ENCODE measurements at places on chromosomes 1 and 21.

DNA sequence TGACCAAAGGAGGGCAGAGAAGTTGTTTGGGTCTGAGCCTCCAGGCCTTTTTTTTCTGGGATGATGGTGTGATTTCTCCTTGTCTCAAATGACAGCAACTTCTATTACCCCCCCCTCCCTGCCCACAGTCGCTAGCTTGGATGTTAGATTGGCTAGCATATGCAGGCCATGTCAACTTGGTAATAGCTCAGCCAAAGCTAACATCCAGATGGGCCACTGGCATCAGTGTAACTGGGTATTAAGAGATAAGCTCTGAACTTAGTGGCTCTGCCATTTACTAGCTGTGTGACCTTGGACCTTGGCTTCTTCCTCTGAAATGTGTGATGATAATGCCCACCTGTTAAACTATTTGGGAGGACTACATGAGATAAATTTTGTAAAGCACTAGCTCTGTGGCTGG is 86.9 kb upstream of the TSPAN2 start:
- DNase-seq = no peak

DNA sequence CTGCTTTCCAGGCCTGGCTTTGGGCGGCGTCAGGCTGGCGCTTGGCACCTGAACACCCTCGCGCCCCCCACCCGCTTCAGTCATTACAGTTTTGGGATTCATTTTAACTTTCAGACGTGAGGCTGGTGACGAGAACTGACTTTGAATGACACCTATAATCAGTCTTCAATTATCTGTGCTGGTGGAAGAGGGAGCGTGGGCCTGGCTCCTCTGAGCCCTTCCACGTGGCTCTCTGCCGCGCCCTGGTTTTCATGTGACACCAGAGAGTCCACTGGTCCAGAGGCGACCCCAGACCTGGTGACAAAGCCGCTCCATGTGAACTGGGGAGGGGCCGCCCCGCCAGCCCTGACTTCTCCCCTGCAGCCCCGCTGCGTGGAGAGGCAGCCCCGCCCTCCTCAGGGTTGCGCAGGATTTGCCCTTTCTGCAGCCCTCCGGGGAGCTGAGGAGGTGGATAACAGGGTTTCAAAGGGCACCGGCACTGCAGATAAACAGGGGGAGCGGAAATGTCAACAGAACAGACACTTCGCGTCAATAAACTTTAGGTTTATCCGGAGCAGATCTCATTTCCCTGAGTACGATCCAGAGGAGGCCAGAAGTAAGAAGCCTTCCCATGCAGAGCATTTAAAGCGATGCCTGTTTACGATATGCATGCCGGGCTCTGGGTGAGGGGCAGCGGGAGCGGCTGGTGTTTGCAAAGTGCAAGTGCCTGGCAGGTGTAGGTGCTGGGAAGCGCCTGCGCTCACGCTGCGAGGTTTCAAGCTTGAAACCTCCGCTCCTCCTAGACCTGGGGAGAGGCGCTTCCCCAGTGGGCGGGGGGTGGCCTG is 56.4 kb downstream of the AJAP1 start:
- no peak for DNase-seq

DNA sequence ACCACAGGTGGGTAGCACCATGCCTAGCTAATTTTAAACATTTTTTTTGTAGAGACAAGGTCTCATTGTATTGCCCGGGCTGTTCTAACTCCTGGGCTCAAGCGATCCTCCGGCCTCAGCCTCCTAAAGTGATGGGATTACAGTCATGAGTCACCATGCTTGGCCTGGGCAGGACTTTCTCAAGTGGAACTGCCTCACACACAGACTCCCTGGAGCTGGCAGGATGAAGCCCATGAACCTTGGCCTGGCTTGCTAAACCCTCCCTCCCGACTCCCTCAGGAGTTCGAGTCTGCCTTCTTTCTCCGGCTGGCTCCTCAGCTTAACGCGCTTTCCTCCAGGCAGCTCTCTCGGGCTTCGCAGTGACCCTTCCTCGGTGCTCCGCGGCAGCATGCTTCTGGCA is 7.7 kb upstream of the ECE1 start:
- DNase-seq = no peak

DNA sequence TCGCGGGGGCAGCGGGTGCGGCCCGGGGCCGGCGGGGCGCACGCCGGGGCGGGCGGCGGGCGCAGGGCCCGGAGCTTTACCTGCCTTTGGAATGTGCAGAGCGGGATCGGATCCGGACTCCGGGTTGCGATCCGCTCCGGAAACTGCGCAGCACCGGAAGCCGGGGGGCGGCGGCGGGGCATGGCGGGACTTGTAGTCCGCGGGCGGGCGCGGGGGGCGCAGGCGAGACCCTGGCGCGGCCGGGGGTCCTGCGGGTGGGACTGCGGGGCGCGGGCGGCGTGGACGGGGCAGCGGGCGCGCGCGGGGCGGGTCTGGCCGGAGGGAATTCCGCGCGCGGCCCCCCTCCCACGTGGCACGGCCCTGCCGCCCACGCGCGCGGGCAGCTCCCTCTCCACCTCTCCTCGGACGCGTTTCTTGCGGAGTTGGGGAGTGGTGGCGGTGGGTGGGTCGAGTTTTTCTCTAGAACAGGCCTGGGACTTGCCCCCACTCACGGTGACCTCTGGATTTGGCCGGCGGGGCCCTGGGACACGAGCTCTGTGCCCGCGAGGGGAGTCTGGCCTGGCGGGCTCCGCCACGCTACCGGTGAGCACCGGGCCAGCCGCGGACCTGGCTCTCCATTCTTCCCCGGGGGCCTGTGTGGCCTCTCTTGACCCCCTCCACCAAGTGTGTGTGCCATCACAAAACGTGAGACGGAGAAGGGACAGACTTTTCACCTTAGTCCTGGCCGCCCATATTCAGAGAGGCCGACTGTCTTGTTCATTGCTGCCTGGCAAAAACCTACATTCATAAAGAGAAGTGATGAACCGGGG is at the start of gene PRDM15:
PRDM15 (minus strand) TSS at position 155 of the 809 bp plus-strand sequence. CDS start 18,981 bp downstream, outside the sequence.
- peak; percentile 70 for DNase-seq

DNA sequence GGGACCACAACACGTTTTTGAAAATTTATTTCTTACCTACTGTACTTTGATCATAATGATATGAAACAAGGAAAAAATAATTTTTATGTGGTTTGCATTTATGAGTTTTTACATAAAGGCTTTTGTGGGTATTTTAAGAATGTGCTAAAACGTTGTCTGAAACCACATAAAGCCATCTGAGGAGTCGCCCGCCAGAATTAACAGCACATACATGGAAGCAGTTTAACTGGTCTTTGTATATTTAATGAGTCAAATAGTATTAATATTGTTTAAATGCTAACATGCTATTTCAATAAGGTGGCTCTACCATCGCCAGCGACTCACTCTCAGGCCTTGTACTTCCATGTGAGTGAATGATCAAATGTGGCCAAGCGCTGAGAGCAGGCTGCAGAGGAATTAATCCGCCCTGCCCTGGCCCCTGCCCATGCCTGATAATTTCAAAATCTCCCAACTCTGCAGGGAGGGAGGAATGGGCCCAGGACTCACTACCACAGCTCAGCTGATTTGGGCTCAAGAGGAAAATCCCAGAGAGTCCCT is 49.6 kb downstream of the SLC66A1 start:
- DNase-seq = no peak

- no peak for DNase-seq
These were observed 201.4 kb upstream of the SNX7 start for GRCh38 chr1:98460136-98460535.

DNA sequence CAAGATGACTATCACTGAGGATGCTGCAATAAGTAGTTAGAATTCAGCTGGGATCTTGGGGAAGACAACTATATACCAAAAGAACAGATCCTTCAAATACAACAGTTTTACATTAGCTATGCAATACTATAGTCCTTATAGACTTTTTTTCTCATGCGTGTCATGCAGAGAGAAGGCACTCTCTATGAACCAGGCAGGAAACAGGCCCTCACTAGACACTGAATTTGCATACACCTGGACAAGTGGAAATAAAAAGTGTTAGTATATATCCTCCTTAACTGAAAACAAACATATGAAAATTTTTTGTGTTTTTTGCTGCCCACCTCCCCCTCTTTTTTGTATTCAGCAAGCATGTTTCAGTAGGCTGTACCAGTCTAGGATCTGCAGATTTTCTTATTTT is 29.9 kb downstream of the TMCO1 start:
- DNase-seq = no peak

GRCh38 chr1:110187139-110187890 is 22.8 kb upstream of the KCNC4 start:
- no peak for DNase-seq

DNA sequence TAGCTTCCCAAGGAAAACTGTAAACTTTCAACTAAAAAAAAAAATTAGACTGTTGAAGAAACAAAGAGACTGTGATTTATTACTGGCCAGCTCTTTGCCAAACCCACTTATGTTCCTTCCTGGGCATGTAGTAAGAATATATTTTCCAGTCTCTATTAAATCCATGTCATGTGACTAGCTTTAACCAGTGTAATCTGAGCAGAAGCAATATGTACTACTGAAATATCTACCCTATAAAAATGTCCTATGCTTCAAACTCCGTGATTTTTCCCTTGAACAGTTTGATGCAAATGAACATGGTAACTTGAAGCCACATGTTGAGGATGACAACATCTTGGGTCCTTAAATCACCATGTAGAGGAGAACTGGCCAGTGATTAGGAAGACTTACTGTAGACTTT is 144.5 kb downstream of the NTMT2 start:
- DNase-seq = no peak

- DNase-seq = no peak
These were observed 960 bp downstream of the MX2 start for GRCh38 chr21:41362605-41363369.

GRCh38 chr1:77668924-77669449 is 13.5 kb downstream of the ZZZ3 start:
- DNase-seq = no peak

- no peak for DNase-seq
These were observed 896.5 kb downstream of the PLA2G4A start for GRCh38 chr1:187725216-187725615.

GRCh38 chr1:69363236-69363635 is 204.5 kb upstream of the LRRC7 start:
- DNase-seq = no peak

- no peak for DNase-seq
These were observed 195.9 kb downstream of the TOMM20 start for GRCh38 chr1:234932511-234933430.

DNA sequence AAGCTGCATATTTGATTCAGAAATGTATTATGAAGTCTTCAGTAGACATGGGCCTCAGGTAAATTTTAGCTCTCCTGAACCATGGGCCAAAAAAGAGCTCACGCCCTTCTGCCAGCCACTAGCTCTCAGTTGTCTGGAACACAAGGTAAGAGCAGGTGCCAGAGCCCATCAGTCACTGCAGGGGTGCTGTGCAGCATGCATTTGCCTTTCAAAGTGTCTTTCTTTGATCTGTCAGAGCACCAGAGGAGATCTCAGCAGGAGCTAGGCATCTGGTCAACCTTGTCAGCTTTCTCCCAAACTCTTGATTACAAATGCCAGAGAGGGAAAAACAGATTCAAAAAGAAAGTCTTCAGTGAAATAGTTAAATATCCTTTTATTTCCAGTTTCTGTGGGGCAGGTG is 332.3 kb downstream of the COL11A1 start:
- DNase-seq = no peak

DNA sequence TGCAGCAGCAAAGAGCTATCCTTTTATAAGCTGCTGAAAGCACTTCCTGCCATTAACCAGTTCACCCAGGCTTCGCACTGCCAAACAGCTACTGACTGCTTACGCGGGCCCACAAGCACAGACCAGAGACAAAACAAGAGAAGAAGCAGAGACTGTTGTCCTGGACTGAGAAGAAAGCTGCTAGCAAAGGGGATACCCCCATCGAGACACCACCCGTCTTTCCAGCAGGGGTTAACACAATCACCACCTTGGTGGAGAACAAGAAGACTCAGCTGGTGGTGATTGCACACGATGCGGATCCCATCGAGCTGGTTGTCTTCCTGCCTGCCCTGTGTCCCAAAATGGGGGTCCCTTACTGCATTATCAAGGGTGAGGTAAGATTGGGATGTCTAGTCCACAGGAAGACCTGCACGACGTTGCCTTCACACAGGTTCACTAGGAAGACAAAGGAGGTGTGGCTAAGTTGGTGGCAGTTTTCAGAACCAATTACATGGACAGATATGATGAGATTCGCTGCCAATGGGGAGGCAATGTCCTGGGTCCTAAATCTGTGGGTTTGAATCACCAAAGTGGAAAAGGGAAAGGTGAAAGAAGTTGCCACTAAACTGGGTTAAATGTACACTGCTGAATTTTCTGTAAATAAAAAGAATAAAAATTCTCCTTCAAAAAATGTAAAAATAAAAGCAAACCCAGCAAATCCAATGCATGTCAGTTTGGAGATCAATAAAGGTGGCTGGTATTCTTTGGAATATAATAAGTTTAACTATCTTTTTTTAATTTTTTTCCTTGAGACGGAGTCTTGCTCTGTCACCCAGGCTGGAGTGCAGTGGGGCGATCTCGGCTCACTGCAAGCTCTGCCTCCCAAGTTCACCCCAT is 1.2 kb downstream of the FMO5 start:
- DNase-seq = no peak

DNA sequence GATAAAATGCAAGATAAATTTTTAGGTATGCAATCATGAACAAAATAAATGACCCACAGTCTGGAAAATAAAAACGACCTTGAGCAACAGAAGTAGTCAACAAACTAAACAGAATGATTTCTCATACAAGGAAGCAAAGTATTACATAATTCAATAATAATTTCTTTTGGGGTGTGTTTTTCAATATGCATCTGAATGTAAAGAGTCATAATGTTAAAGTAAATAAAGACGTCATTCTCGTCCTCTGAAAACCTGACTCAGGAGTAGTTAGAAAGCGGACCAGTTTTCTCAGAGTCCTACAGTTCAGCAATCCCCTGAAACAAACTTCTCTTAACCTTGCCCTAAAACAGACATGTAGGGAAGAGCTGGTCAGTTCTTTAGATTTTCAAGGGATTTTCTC is 18.6 kb downstream of the CDC42BPA start:
- no peak for DNase-seq

DNA sequence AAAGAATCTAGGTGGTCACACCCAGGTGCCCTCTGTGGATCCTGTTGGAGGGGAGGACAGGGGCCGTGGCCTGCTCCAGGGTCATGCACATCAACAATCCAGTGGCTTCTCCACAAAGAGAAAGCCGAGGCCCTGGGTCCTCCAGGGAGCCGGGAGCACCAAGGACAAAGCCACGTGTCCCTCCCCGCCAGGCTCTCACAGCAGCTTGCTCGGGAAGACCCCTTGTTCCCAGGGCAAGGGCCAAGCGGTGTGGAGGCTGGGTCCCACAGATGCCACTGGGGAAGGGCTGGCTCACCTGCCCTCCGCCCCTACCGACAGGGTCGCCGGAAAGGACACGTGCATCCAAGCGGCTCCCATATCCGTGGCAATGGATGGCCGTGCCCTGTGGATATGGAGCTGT is 192.9 kb upstream of the VAMP3 start:
- no peak for DNase-seq

Data from stimulated activated CD8-positive, alpha-beta memory T cell treated with anti-CD3 and anti-CD28 coated beads, Interleukin-4, amount 100 ng/mL, for 4 hours (primary cell).